ENCODE measurements at places on chromosomes 16 and 17. TPM values are rescaled to one million over a fixed set of nuclear protein-coding genes. Genes with fewer than 3 reads are reported as not detected.

- no peak overlapping the region for H3K27ac ChIP-seq
- no peak overlapping the region for H3K4me3 ChIP-seq
- H3K27me3 ChIP-seq: no peaks in the 10 kb centered on the region
- no peaks in the 10 kb centered on the region for H3K36me3 ChIP-seq
These were observed 20.1 kb upstream of the BCAR1 start for GRCh38 chr16:75271441-75272096.

DNA sequence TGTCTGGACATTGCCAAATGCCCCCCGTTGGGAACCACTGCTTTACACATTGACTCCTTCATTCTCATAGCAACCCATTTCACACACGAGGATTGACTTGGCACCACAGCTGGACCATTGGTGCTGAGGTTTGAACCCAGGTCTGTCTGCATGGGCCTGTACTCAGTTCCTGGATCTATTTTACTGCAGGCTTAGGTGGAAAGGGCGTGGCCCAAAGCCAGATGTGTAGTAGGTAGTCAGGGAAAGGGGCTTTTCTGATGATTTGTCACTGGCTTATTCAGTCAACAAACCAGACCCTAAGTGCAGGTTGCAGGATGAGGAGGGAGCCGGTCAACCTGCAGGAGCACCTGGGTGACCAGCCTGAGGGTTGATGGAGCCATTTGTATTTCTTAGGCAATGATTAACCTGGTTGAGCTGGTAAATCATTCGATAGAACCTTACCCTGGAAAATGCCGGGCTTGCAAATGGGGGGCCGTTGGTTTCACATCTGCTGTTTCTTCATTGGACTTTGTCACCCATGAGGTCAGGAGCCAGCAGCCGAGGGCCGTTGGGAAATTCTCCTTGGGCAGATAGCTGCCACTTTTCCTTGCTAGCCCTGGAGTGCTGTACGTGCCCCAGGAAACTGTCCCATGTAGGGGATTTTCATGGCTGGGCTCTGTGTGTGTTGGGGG is 104.4 kb downstream of the CMIP start:
- no peak for DNase-seq
- no peaks in the 10 kb centered on the region for H3K27me3 ChIP-seq
- no peak overlapping the region for H3K4me3 ChIP-seq
- peaks cover 46% of the 10 kb centered on the region for H3K4me1 ChIP-seq

DNA sequence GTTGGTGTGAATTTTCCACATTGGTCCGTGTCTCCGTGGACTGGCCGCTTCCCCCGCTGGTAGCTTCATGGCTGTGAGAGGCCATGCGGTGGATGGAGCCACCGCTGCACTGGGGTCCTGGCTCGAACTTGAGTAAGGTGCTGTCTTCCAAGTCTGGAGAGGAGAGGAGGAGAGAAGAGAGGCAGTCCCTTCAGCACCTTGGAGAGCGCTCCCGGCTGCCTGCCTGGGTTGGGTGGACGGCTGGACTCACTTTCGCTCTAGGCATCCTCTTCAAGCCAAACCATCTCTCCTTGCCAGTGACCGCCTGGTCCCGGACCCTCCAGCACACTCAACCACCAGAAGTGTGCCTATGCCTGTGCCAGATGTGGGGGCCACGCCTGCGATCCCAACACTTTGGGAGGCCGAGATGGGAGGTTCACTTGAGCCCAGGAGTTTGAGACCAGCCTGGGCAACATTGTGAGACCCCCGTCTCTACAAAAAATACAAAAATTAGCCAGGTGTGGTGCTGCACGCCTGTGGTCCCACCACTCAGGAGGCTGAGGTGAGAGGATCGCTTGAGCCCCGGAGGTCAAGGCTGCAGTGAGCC is 6.2 kb downstream of the JPH3 start:
- no peak overlapping the region for H3K27ac ChIP-seq
- peak; percentile 74 for DNase-seq
- no peaks in the 10 kb centered on the region for H3K36me3 ChIP-seq

- peaks cover 4% of the 10 kb centered on the region for H3K36me3 ChIP-seq
- no peaks in the 10 kb centered on the region for H3K27me3 ChIP-seq
- DNase-seq: no peak
- H3K27ac ChIP-seq: no peak overlapping the region
- no peak overlapping the region for H3K4me3 ChIP-seq
These were observed 13.8 kb downstream of the SMIM5 start for GRCh38 chr17:75647061-75647460.

DNA sequence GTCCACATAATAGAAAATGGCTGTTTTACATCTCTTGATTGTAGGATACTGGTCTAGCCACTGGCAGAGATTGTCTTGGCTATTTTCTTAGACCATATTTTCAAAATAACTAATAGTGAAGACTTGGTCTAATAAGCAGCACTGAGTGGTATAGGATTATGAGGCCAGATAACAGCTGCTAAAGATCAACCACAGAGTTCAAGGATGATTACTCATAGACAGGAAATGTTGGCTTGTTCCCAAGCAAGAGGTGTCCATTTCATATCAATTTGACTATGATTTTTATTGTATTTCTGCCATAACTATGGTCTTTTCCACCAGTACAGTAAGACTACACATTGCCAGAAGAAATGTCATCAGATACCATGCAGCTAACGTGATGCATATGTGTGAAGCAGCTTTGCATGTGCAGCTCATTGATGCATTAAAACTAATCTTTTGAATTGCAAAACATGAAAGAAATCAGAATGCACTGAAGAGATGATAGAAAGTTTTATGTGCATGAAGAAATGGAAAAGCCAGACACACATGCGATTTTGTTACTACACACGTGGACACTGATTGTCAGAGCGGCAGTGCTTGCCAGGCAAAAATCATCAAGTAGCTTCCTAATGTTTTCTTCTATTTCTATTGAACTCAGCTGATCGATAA is 693.3 kb downstream of the CDH11 start:
- peaks cover 13% of the 10 kb centered on the region for H3K4me1 ChIP-seq
- no peaks in the 10 kb centered on the region for H3K27me3 ChIP-seq
- H3K36me3 ChIP-seq: no peaks in the 10 kb centered on the region
- no peak overlapping the region for H3K27ac ChIP-seq
- peak; percentile 62 for DNase-seq

DNA sequence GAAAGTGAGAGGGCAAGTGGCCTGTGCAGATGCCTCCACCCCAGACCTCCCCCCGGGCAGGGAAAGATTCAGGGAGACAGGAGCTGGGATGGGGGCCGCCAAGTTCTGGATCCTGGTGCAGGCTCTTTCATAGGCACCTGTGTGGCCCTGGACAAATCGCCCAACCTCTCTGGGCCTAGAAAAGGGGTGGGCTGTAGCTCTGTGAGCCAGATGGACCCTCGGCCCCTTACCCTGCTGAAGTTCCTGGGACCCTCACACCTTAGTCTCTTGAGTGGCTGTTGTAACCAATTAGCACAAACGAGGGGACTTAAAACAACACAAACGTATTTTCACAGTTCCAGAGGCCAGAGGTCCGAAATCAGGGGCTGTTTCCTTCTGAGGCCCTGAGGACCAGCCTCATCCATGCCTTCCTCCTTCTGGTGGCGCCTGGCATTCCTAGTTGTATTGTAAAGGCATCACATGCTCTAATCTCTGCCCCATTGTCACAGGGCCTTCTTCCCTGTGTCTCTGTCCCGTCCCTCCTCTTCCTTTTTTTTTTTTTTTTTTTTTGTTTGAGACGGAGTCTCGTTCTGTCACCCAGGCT is 352.6 kb downstream of the SEC14L1 start:
- peaks cover 21% of the 10 kb centered on the region for H3K36me3 ChIP-seq
- no peak for DNase-seq
- no peaks in the 10 kb centered on the region for H3K27me3 ChIP-seq
- no peak overlapping the region for H3K4me3 ChIP-seq

- H3K4me1 ChIP-seq: peaks cover 4% of the 10 kb centered on the region
- 0 out of 2 replicates have a peak, but pooled peaks cover under 1% of the 10 kb centered on the region for H3K36me3 ChIP-seq
- no peaks in the 10 kb centered on the region for H3K27me3 ChIP-seq
- no peak overlapping the region for H3K4me3 ChIP-seq
These were observed 36.5 kb downstream of the NCOR1 start for GRCh38 chr17:16178836-16179235.

- no peak overlapping the region for H3K4me3 ChIP-seq
- H3K36me3 ChIP-seq: no peaks in the 10 kb centered on the region
- H3K4me1 ChIP-seq: 0 out of 2 replicates have a peak, but pooled peaks cover 3% of the 10 kb centered on the region
- H3K27me3 ChIP-seq: no peaks in the 10 kb centered on the region
These were observed 29.7 kb downstream of the GSE1 start for GRCh38 chr16:85642762-85643358.

DNA sequence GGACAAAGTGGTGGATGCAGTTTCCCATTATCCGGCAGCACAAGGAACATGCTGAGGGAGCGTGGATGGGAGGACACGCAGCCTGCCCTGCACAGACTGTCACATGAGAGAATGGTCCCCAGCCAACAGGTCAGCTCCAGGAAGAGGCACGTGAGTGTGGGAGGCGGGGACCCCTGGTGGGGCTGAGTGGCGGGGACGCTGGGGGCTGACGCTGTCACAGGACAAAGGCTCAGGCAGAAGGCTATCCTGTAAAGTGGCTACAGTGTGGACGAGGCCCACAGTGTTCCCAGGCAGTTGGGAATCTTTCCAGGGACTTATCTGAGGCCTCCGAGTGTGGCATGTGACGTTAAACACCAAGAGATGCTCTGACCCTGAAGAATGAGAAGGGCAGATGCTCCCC is 30.4 kb downstream of the MBTPS1 start:
- H3K36me3 ChIP-seq: peaks cover 41% of the 10 kb centered on the region
- no peak for DNase-seq
- no peak overlapping the region for H3K4me3 ChIP-seq
- no peaks in the 10 kb centered on the region for H3K4me1 ChIP-seq

GRCh38 chr17:22221344-22221743 is 529.0 kb downstream of the KCNJ18 start:
- no peaks in the 10 kb centered on the region for H3K36me3 ChIP-seq
- H3K27ac ChIP-seq: no peak overlapping the region
- no peak for DNase-seq
- no peak overlapping the region for H3K4me3 ChIP-seq
- no peaks in the 10 kb centered on the region for H3K27me3 ChIP-seq

DNA sequence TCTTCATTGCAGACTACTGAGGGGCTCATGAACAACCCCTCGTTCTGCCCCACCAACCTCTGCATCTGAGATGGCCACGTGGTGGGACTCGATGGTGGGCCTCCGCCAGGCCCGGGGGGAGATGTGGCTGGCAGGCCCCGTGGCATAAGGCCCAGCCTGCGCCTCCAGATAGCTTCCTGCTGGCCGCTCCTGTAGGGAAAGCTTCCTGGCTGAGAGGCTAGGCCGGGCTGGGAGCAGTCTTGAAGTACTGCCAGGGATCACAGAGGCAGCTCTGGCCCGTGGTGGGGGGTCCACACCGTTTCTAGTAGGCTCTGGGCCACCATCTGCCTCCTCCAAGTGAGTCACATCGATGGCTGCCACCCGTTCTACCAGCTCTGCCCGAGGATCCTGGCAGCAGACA is 7.6 kb downstream of the CAMKK1 start:
- no peak overlapping the region for H3K27ac ChIP-seq
- DNase-seq: no peak
- no peaks in the 10 kb centered on the region for H3K27me3 ChIP-seq
- no peaks in the 10 kb centered on the region for H3K36me3 ChIP-seq
- no peak overlapping the region for H3K4me3 ChIP-seq
- H3K4me1 ChIP-seq: peaks cover 31% of the 10 kb centered on the region

GRCh38 chr16:76190057-76190456 is 87.1 kb upstream of the CNTNAP4 start:
- no peak overlapping the region for H3K4me3 ChIP-seq
- DNase-seq: no peak
- H3K36me3 ChIP-seq: no peaks in the 10 kb centered on the region
- H3K27ac ChIP-seq: no peak overlapping the region
- H3K4me1 ChIP-seq: no peaks in the 10 kb centered on the region
- no peaks in the 10 kb centered on the region for H3K27me3 ChIP-seq

GRCh38 chr16:80046848-80047247 is 446.3 kb upstream of the MAF start:
- H3K36me3 ChIP-seq: no peaks in the 10 kb centered on the region
- H3K4me1 ChIP-seq: no peaks in the 10 kb centered on the region
- no peak for DNase-seq
- H3K4me3 ChIP-seq: no peak overlapping the region
- H3K27ac ChIP-seq: no peak overlapping the region
- peaks cover 68% of the 10 kb centered on the region for H3K27me3 ChIP-seq

DNA sequence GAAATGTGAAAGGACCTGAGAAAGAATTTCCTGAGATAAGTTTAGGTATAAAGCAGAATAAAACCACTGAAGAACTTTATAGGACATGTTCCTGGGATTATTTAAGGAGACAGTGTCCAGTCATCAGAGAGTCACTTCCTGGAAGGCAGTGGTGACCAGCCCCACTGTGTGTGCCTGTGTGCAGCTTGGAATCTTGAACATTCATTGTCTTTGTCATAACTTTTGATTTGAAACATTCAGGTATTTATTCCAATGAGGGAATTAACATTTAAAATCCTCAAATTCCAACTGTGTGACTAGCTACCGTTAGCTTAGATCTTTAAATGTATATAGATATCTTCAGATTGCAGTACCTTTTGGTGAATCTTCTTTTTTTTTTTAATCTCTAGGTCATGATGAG is 61.7 kb upstream of the MRC2 start:
- peak; percentile 91 for DNase-seq
- H3K27ac ChIP-seq: peak overlapping the region; percentile 76
- peak overlapping the region; percentile 21 for H3K4me3 ChIP-seq
- H3K36me3 ChIP-seq: peaks cover 22% of the 10 kb centered on the region
- H3K27me3 ChIP-seq: no peaks in the 10 kb centered on the region

- no peaks in the 10 kb centered on the region for H3K27me3 ChIP-seq
- H3K4me1 ChIP-seq: peaks cover 9% of the 10 kb centered on the region
- no peaks in the 10 kb centered on the region for H3K36me3 ChIP-seq
- H3K4me3 ChIP-seq: no peak overlapping the region
- peak overlapping the region; percentile 58 for H3K27ac ChIP-seq
These were observed 13.7 kb downstream of the CAMKK1 start for GRCh38 chr17:3879186-3879585.

The SLC43A2 gene
- total RNA-seq: 9.1 TPM

The TMEM238L gene
- total RNA-seq: not detected

The CA4 gene
- not detected for total RNA-seq

The CUEDC1 gene
- 18.8 TPM for total RNA-seq

The HCRT gene
- total RNA-seq: not detected

The CA7 gene
- 0.65 TPM for total RNA-seq

The GGT6 gene
- total RNA-seq: not detected

The TNRC6C gene
- total RNA-seq: 2.3 TPM

The DBNDD1 gene
- 3.1 TPM for total RNA-seq

The ENPP7 gene
- total RNA-seq: not detected

The TMEM106A gene
- total RNA-seq: 15.4 TPM

The SPNS2 gene
- total RNA-seq: not detected
